ENCODE measurements at places on chromosomes 5 and 9.

GRCh38 chr5:139151902-139152301, 46.3 kb downstream of the SIL1 start:
- no peak for DNase-seq

- DNase-seq, result peak; percentile 16
Measured at GRCh38 chr9:107935931-107936330, 446.4 kb upstream of the KLF4 start.

- peak; percentile 92 for DNase-seq
Measured at GRCh38 chr9:91775011-91775707, 174.9 kb downstream of the ROR2 start.

GRCh38 chr9:133060417-133060841, 1.4 kb upstream of the CEL start:
- peak; percentile 61 for DNase-seq

- DNase-seq, result no peak
Measured at GRCh38 chr5:34803974-34804732, 34.8 kb upstream of the TTC23L start.

DNA sequence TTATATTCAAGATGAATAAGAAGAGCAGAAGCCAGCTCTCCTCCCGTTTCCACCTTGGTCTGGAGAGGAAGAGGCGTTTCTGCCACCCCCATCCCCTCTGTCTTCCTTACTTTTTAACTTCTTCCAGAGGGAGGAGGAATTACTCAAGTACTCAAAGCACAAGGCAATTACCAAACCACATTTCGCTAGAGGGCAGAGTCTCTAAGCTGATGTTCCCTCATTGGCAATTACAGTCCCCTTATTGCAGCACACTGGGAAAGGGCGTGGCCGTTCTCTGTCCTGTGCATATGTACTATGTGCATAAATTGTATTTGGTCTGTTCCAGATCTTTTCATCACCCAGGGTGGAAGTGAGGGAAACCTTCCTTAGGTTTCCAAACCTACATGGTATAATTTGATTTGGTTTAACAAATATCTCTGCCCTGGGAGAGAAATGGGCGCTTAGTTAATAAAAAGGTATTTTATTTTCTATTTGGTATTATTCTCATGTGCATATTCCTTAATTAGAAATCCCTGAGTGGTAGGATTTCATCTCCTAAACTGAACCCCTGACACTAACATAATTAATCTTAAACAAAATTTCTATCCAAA, 29.8 kb upstream of the ALDOB start:
- peak; percentile 94 for DNase-seq

DNA sequence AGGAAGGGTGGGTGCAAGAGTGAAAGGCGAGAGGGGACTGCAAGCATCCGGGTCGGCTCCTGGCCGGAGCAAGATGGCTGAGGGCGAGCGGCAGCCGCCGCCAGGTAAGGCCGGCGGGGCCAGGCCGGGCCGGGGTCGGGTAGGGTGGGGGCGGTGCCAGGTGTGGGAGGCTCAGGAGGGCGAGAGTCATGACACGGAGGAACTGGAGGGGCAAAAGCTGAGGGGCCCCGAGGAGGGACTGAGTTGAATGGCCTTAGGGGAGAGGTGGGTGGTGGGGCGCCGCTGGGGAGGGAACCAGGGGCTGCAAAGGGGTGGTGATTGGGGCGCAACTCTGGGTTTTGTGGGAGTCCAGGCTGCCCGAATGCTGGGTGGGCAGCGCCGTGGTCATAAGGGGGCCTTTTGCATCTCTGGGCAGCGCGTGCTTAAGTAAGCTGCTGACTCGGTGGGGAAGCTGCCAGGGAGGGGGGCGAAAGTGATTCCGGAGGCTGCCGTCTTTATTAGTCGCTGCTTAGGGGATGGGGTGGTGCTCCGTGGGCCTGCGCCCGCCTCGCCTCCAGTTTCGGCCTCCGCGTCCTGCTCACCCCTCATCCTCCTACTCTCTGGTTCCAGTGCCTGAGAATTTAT, 425 bp downstream of the PTPA start:
- DNase-seq, result peak; percentile 73

GRCh38 chr5:35218981-35219380, 11.3 kb downstream of the PRLR start:
- DNase-seq, result no peak

DNA sequence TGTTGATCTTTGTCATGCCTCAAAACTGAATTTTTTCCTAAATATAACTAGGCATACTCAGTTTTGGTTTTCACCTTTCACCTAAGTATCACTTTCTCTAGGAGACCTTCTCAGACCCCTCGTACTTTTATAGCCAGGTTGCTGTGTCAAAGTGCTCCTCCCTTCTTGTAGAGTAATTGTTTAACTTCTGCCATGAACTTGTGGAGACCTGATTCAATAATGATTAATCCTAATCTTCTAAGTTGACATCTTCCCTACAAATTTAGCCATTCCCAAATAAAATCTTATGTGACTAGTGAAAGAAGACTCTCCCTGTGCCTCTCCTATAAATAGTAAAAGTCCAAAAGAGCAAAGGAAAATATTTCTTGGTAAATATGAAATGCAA, 159.8 kb downstream of the SPATA31D1 start:
- no peak for DNase-seq

GRCh38 chr5:82205005-82205404, 73.1 kb downstream of the RPS23 start:
- no peak for DNase-seq

GRCh38 chr5:169805937-169806700, 169.0 kb downstream of the DOCK2 start:
- DNase-seq, result no peak

GRCh38 chr9:72855890-72856523, 96.8 kb downstream of the ALDH1A1 start:
- DNase-seq, result peak; percentile 29

GRCh38 chr9:128175102-128175563, 15.1 kb downstream of the BBLN start:
- no peak for DNase-seq

DNA sequence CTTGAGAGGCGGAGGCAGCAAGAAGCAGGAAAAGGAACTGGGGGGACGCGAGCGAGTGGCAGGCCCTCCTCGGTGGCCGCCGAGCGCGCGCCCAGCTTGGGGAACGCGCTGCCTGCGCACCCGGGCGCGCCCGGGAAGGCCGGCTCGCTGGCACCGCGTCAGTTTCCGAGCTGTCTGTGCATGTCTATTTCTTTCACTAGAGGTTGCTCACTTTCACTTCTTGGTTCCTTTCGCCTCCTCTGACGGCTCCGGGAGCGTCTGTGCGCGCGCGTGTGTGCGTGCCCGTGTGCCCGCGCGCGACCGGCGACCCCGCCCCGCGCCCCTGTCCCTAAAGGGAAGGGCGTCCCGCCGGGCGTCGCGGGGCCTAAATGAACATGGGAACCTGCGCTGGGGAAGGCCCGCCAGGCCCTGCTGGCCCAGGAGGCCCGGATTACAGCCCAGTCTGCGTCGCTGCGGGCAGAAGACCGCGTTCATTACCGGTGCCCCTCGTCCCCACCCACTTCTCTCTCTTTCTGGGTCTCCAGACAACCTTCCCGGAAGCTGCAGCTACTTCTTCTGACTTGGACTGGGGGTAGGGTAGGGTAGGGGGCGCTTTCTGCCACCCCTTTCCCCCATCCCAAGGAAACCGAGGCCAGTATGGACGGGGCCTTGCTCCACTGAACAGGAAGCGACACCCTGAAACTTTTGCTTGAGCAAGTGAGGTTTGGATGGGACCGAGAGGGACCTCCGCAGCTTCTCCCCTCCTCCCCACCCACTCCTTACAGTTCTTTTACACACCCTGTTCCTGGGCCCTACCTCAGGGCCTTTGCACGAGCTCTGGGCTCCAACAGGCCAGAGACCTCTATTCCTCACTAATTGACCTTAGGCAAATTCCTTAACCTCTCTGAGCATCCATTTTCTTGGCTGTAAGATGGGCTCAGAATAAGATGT, 205.8 kb upstream of the IER5L start:
- DNase-seq, result peak; percentile 82

GRCh38 chr9:95507464-95508241, 9.1 kb downstream of the PTCH1 start:
- DNase-seq, result peak; percentile 91
